ENCODE measurements at places on chromosomes 16 and 17.

DNA sequence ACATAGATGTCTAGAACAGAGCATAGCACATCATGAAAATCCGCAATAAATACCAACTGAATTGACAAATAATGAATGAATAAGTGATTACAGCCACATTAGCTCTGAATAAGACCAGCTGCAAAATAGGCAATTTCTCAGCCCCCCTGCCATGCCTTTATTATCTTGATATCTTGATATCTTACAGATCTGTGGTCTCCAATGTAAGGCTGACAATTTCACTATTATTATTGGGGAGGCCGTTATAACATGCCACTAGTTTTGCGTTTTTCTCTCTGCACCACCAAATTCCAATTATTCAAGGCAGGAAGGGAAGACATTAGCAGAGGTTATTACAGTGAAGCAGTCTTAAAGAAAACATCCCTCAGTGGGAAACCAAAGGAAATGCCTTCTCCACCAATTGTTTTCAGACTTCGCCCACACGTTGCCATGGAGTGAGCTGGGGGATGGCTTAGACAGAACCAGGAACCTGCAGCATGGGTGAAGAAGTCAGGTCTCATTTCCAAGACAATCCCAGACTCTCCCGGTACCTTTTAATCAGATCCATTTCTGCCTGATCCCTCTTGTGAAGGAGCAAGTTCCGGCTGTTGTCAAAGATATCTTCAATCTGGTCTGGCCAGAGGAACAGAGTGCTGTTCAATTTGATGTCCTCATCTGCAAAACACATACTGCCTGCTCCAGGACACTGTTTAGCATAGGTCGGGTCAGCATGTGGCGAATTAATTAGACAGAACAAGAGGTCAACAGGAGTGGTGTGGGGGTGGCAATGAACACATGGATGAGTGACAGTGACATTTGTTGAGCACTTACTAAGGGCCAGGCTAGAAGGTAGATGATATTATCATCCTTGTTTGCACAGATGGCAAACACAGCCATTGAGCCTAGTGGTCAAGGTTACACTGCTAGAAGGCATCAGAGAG is 46.4 kb downstream of the DNAH3 start:
- DNase-seq = no peak

DNA sequence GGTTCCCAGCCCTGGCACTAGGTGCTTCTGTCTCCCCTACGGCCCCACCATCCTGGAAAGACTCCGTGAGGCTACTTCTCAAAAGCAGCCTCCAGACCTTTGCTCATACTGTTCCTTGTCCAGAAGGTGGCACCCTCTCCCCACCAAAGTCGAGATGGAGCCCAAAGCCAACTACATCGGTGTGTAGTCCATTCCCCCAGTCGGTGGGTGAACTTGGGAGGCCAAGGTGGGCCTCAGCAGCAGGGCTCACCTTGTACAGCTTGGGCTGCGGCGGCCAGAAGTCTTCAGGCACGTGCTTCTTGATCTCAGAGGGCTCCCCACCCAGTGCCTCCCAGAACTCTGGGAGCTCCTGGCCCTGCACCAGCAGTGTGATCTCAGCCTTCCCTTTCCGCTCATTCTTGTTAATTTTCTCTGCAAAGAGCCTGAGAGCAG is 10.2 kb downstream of the FLII start:
- no peak for DNase-seq

- DNase-seq = no peak
Observed at GRCh38 chr16:30954993-30955392, 2.6 kb upstream of the SETD1A start.

DNA sequence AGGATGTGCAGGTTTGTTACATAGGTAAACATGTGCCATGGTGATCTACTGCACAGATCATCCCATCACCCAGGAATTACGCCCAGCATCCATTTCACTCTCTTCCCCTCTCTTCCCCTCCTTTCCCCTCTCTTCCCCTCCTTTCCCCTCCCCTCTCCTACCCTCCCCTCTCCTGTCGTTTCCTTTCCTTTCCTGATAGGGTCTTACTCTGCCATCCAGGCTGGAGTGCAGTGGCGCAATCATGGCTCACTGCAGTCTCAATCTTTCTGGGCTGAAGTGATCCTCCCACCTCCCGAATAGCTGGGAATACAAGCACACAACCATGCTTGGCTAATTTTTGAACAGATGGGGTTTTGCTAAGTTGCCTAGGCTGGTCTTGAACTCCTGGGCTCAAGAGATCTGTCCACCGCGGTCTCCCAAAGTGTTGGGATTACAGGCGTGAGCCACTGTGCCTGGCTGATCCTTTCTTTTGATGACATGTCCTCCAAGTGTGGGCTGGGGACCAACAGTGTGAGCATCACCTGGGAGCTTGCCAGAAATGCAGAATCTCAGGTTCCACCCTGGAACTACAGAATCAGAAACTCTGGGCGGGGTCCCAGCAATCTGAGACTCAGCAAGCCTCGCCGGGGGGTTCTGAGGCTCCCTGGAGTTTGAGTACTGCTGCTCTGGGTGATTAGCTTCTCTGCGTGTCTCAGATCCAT is 10.8 kb downstream of the ATP2C2 start:
- no peak for DNase-seq

DNA sequence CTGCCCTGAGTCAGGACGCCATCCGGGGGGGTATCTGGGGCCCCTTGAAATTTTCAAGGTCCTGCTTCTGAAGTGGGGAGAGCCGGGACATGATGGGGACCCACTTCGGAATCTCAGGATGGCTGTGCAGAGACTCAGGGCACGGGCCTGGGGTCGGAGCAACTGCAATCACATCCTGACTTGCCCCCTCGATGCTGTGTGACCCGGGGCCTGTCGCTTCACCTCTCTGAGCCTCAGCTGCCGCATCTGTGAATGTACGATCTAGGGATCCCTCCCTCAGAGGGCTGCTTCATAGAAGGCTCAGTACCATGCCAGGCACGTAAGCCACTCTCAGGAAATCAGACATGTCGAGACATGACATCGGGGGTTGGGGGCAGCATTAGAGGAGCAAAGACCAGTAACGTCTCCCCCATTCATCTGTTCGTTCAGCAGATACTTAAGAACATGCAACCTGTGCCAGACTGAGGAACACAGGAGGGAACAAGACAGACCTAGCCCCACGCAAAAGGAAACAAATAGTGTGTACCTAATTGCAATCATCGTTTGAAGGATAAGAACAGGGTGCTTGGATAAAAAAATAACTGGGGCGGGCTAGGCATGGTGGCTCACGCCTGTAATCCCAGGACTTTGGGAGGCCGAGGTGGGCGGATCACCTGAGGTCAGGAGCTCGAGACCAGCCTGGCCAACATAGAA is 229.6 kb downstream of the PARN start:
- no peak for DNase-seq

GRCh38 chr16:9123871-9124270 is 32.4 kb downstream of the HAPSTR1 start:
- DNase-seq = no peak

GRCh38 chr16:5944971-5945370 is 847.4 kb upstream of the EEF2KMT start:
- no peak for DNase-seq

DNA sequence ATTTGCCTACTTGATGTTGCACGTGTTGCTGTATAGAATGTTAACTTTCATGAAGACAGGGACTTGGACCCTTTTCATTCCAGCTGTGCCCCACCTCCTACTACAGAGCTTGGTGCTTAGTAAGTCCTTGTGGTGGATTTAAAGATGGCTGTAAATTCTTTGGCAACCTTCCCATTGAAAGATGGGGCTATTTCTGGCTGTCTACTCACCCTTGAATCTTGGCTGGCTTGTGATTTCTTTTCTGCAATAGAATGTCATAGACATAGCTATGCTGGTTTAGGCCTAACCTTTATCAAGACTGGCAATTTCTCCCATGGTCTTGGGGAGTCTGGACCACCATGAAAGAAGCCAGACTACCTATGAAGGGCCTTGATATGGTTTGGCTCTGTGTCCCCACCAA is 59.0 kb downstream of the ACSM2A start:
- no peak for DNase-seq

DNA sequence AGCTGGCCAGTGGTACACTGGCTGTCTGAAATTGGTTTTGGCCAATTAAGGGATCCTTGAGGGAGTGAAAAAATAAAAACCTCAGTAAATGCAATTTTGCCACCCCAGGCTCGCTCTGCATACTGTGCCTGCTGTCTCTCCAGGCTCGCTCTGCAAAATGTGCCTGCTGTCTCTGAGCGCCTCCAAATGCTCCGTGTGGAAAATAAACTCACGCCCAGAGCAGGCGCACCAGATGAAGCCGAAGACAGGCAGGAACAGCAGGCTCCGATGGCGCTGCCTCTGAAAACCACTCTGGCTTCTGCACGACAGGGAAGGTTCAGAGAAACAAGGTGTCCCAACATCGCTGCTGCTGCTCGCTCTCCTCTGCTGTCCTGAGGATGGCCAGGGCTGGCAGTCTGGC is 29.1 kb downstream of the SNN start:
- DNase-seq = no peak

GRCh38 chr17:69048634-69049033 is 12.1 kb downstream of the ABCA9 start:
- DNase-seq = no peak

DNA sequence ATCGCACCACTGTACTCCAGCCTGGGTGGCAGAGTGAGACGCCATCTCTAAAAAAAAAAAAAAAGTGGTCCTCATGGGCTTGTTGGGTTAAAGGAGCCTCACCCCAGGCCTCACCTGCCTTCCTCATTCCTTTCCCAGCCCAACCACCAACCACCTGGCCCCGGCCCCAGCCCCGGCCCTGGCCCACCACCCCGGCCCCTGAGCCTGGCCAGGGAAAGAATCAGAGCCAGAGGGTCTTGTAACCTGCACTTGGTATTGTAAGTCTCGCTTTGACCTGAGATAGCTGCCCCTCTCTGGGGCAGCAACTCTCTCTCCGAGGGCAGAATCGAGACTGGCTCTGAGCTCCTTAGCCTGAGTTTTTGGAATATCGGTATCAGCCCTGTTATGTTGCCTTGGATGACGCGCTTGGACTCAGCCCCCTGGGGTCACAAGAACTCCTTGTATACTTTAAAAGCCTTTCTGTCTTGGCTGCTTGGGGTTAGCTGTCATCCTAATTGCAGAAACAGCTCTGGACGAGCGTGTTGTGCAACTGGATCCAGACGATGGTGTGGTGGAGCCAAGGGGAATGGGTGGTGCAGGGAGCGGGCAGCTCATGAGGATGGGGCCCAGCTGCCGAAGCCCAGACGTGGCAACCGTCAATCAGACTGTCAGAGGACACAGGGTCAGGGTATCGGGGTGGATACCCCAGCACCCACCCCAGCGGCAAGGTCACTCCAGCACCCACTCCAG is 14.6 kb downstream of the SMTNL2 start:
- no peak for DNase-seq

GRCh38 chr17:64250233-64250835 is 12.7 kb downstream of the TEX2 start:
- no peak for DNase-seq

GRCh38 chr17:40813804-40814203 is 8.6 kb downstream of the KRT10 start:
- DNase-seq = no peak

GRCh38 chr16:30473231-30474073 is 910 bp downstream of the ITGAL start:
- no peak for DNase-seq

- DNase-seq = no peak
Observed at GRCh38 chr16:68744744-68745280, 7.7 kb downstream of the CDH1 start.

DNA sequence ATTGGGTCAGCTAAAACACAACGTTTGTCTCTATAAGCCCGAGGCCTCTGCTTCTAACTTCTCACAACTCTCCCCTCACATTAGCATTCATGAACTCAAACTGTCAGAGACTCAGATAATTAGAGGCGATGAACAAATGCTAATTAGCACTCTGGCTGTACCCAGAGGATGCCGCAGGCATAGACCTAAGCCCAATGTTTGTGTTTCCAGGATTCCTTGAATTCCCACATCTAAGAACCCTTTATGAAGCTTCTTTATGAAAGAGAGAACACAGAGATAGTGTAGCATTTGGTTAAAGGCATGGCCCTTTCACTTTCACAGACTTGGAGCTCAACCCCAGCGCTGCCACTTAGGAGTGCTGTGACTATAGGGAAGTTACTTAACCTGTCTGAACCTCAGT is 512.2 kb downstream of the GRIN2A start:
- DNase-seq = peak; percentile 87

DNA sequence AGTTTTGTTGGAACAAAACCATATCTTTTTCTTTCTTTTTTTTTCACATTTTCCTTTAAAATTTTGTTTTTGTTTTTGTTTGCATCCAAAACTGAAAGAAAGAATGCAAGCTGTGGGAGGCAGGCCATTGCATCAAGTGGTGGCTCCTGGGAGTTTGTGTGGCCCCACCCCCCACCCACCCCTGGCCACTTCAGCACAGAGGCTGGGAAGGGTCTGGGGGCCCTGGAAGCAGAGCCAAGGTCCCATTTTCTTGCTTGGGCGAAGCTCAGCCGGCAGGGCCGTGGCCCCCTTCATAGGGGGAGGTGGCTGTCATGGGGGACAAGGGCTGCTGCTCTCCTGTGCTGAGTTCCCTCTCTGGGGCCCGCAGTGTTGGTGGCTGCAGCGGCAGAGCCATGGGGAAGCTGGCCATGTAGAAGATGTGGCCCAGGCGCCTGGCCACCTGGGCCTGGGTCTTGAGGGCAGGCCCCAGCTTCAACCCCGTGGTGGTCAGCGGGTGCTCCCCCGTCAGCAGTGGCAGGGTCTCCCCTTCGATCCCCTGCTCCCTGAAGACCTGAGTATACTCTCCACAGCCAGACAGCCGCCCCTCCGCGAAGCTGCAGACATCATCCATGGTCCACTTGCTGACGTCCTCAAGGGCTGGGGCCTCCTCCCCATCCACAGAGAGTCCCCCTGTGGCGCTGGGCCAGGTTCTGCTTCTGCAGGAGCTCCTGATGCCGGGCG is 19.8 kb downstream of the PAFAH1B1 start:
- no peak for DNase-seq

DNA sequence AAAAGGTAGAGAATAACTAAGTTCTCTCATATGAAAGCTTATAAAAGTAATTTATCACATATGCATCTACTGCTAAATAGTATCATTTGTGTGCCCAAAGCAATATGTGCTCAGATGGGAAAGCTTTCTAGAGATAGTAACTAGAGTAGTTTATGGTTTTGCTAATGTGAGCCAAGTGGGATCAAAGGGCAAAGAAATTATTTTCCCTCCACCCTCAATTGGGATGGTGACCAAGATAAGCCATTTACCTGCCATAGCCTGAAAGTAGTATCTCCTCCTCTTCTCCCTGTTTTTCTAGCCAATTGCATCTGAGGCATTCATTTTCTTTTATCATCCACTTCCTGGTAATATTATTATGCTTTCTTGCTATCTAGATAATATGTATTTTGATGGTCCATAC is 41.9 kb upstream of the KCNJ16 start:
- DNase-seq = no peak

GRCh38 chr17:53032861-53033271 is 789.9 kb upstream of the KIF2B start:
- peak; percentile 84 for DNase-seq

GRCh38 chr16:75806487-75806886 is 80.2 kb upstream of the CPHXL start:
- no peak for DNase-seq

DNA sequence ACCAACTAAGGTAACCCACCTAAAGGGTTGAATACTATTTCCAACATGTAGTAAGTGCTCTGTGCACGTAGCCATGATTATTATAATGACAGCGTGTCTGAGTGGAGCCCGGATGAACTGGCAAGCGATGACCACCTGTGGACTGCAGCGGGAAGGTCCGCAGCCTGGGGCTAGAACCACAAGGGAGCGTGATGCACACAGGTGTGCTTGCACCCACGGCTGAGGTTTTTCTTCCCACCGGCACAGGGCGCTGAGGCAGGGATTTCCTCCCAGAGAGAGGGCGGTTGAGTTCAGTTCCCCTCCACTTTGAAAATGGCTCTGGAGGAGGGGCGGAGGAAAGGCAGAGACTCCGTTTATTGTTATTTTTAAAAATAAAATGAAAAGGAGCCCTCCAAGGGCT is 221.7 kb upstream of the HSBP1 start:
- no peak for DNase-seq

GRCh38 chr17:18379246-18380146 is 1.9 kb downstream of the EVPLL start:
- DNase-seq = no peak

Data from NT2/D1 (cell line).